ENCODE measurements at places on chromosomes 1 and 21.

- no peaks in the 10 kb centered on the region for H3K36me3 ChIP-seq
- H3K4me3 ChIP-seq = no peak overlapping the region
- H3K27me3 ChIP-seq = no peaks in the 10 kb centered on the region
- peaks cover 23% of the 10 kb centered on the region for H3K4me1 ChIP-seq
- H3K27ac ChIP-seq = no peak overlapping the region
- DNase-seq = no peak
Measured at GRCh38 chr1:30820299-30820698, 62.7 kb upstream of the LAPTM5 start.

GRCh38 chr1:216576234-216576937 is 146.8 kb downstream of the ESRRG start:
- H3K27ac ChIP-seq = no peak overlapping the region
- no peaks in the 10 kb centered on the region for H3K27me3 ChIP-seq
- no peaks in the 10 kb centered on the region for H3K36me3 ChIP-seq
- no peaks in the 10 kb centered on the region for H3K4me1 ChIP-seq

DNA sequence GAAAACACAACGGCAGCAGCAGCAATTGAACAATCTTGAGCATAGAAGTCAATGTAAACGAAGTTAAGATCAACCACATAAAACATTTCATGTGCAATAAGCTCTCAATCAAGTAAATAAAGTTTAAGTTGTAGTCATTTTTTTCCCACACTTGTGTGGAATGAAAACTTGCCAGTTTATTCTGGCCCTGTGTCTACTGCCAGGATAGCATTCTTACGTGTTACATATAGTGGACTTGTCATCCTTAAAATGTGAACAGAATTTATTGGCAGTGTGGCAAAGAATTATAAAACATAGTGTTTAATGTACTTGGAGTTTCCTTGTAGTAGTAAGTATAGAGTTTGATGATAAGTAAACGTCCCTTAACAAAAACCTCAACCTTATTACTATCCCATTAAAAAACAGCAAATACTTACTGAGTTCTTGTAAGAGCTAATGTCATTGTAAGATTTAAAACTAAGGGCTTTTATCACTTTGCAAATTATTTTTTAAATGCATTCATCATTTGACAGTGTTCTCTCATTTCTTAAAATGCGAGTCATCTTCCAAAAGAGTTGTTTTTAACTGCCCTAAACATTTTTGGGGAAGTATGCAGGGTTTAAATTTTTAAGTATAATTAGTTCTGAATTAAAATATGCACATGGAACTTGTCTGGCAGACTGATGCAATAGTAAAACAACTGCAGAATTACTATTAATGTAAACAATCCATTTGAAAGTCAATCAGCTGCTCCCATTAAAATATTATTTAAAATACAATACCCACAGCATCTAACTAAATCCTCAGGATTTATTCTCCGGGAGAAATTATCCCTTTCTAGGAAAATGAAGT is 7.9 kb downstream of the COX20 start:
- no peak for DNase-seq
- peaks cover 15% of the 10 kb centered on the region for H3K36me3 ChIP-seq
- no peak overlapping the region for H3K4me3 ChIP-seq
- H3K27me3 ChIP-seq = no peaks in the 10 kb centered on the region
- peaks cover 52% of the 10 kb centered on the region for H3K4me1 ChIP-seq

DNA sequence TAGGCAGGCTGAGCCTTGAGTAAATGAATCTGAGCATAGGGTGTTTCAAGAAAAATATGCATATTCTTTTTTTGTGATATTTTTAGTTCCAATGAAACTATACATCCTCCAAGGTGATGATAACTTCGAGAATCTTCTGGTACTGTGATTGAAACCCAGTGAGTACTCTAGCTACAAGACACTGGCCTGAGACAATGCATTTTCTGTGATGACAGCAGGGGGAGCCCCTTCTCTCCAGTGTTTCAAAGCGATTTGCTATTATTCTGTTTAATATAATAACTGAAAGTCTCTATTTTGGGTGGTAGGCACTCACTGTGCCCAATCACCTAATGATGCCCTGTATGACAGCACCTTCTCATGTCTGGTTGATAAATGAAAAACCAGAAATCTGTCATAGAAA is 12.1 kb downstream of the IRF2BP2 start:
- H3K36me3 ChIP-seq = no peaks in the 10 kb centered on the region
- H3K27me3 ChIP-seq = no peaks in the 10 kb centered on the region
- H3K4me1 ChIP-seq = peaks cover 13% of the 10 kb centered on the region
- H3K27ac ChIP-seq = no peak overlapping the region

Data from esophagus squamous epithelium (tissue), 5 donors.